Cortex of kidney (tissue), 1 donor: ENCODE measurements at places on chromosomes 3 and 15.

- no peak for DNase-seq
Observed at GRCh38 chr15:89328398-89329254, 6.0 kb downstream of the POLG start.

GRCh38 chr3:180277041-180277440 is 240.3 kb upstream of the PEX5L start:
- no peak for DNase-seq

GRCh38 chr3:102756706-102757105 is 321.9 kb downstream of the ZPLD1 start:
- DNase-seq: no peak

- DNase-seq: no peak
Observed at GRCh38 chr3:138417559-138417982, 16.8 kb upstream of the ESYT3 start.

DNA sequence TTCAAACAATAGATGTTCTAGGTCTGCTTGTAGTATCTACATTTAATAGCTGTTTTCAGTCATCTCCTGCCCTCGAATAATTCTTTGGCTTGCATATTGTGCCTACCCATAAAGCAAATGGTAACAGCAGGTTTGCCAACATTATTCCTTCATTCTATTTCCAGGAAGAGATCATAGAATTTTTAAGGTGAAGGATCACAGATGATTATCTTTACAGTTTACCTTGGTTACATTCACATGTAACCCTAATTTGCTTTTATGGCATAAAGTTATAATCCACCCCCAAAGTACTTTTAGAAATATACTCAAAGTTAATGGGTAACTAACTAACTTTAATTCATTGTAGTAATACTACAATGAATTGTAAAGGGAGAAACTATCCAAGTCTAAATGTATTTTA is 315.5 kb downstream of the NSUN3 start:
- DNase-seq: no peak

DNA sequence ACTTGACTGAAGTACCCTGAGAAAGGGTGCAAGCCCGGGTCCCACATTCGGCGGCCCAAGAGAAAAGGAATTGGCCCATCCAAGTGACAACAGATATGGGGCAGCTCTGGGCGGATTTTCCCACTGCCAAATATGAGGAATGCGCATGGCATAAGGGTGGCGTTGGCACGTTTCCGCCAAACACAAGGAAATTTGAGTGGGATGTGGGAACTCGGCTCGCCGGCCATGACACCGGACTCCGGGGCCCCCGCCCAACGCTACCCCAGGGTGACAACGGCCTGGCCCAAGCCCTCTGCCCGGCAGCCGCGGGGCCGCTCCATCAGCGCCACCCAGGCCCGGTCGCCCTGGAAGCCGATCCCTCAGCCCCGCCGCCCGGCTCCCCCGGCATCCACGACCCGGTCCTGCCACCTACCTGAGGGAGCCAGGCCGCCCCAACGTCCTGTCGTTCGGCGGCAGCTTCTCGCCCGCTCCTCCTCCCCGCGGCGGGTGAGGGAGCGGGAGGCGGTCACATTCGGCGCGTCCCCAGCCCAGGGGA is 449 bp downstream of the RAF1 start:
- DNase-seq: no peak

DNA sequence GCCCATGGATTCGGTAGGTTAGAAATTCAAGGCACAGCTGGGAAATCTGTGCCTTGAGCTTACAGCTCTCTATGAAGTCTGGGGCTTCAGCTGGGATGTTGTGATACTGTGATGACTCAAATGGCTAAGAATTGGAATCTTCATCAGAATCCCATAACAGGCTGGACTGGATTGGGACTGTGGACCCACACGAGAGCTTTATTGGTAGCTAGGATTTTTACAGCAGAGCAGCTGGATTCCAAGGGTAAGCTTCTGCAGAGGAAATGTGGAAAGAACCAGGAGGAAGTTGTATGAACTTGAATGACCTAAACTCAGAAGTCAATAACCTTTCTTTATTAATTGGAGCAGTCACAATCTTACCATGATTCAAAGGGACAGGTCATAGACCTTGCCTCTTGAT is 1187.1 kb downstream of the ROBO1 start:
- no peak for DNase-seq

DNA sequence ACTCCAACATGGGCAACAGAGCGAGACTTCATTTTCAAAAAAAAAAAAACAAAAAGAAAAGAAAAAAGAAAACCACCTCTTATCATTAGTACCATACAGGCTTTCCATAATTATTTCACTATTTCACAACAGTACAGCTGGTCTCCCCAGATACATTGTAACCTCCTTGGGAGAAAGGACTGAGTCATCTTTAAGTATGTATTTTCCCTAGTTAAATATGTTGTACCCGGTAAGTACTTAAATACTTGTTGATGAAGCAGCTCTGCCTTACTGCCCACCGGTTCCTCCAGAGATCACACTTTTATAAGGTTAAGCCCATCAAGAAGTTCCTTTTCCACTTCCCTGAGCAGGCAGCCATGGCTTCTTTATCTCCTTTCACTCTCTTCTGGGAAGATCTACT is 789.5 kb upstream of the CFAP20DC start:
- DNase-seq: no peak

GRCh38 chr3:171974986-171975837 is 64.2 kb upstream of the FNDC3B start:
- DNase-seq: no peak

- no peak for DNase-seq
Observed at GRCh38 chr3:128845119-128845777, 34.2 kb upstream of the ACAD9 start.
